ENCODE measurements at places on chromosomes 3 and 15.

- no peak for DNase-seq
Measured at GRCh38 chr15:101052681-101053121, 133.5 kb downstream of the LRRK1 start.

DNA sequence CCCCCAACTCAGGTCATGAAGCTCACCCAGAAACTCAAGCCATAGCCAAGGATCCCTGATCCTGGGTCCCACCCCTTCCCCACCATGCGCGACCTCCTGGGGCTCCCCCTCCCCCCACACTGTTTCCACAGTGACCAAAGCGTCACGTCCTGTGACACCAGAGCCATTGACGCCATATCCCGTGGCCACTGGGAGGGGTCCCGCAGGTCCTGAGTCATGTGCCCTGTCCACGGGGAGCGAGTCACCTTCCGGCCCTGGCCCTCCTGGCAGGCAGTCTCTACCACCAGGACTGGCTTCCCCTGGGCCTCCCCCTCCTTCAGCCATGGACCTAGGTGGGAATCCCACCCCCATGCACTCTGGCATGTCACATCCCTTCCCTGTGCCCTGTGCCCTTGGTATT, 15.6 kb downstream of the SEMA3F start:
- DNase-seq, result no peak

DNA sequence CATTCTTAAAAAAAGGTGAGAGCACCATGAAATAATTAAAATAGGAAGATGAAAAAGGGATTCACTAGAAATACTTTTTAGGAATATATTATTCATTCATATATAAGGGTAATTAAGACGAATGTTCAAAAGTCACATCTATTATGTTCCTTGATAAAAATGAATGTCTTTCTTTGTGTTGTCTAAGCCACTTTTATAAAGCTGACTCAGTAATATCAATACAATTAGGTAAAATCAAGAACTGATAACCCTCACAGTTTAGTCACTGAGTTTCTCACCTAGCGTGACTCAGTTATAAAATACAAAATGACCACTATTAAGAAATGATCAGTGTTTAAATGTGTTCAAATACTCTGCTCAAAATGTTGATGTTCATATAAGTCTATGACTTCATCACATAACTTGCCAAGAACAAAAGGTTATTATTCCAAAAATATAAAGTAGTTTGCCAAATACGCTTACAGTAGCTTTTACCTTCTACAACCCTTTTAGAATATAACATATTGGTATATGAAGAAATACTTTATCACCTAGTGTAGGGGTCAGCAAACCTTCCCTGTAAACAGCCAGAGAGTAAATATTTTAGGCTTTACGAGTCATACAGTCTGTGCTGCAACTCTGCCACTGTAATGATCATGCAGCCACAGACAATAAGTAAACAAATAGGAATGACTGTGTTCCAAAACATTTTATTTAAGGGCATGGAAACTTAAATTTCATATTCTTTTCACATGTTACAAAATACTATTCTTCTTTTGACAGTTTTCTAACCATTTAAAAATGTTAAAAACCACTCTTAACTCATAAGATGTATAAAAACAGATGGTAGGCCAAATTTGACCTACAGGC, 369.8 kb downstream of the TBC1D5 start:
- DNase-seq, result no peak

DNA sequence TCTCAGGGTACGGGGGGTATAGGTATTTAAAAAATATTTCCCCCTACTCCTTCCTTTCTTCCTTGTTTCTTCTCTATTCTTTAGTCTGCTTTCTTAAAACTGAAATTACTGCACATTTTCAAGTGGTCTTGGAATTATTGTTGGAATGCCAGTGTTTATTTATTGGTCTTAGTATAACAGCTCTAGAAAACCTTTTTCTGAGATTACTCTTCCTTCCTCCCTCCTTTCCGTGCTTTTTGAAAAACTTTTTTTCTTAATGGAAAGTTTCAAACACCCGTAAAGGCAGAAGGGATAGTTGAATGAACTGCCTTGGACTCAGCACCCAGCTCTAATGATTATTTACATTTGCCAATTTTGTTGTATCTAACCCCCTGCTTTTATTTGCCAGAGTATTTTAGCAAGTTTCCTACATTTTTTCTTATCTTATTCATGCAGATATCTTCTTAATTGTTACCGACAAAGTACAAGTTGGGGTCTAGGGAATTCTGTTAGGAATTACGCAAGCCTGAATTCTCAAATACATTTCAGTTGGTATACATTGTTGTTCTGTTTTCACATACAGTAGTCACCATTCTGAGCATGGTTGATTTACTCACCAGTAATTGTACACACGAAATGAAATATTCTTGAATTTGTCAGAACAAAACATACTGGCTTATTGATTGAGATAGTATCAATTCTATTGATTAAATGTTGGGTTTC, 36.2 kb downstream of the KAT2B start:
- no peak for DNase-seq

DNA sequence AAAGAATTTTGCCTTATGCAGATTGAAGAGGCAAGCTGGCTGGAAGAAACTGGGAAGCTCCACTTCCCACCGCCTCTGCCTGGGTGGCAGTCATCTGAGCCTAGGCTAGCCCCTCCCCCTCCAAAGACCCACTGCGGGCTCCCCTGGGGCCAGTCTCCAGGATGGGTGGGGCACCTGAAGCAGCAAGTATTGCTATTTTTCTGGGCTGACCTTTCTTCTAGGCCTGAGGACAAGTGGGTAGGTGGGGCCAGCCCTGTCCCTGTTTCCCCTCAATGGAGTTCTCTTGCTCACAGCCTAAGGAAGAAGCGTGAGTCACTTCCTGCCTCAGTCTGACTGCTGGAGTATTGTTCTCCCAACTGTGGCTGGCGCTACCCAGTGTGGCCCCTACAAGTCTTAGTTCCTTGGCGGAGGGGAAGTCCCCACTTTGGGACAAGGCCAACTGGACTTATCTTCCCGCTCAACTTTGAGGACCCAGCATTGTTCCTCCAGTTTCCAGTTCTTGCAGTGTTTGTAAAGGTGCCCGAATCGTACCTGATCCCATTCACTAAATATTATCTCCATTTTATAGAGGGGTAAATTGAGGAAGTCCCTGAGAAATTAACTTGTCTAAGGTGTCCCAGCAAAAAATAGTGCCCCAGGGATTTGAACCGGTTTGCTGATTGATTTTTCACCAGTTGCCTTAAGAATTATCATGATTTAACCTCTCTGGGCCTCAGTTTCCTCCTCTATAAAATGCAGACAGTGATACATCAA, 1.4 kb downstream of the FURIN start:
- peak; percentile 25 for DNase-seq

- no peak for DNase-seq
Measured at GRCh38 chr15:58985443-58985842, 2.0 kb upstream of the RNF111 start.

- no peak for DNase-seq
Measured at GRCh38 chr3:32778389-32778788, 39.4 kb upstream of the TRIM71 start.

DNA sequence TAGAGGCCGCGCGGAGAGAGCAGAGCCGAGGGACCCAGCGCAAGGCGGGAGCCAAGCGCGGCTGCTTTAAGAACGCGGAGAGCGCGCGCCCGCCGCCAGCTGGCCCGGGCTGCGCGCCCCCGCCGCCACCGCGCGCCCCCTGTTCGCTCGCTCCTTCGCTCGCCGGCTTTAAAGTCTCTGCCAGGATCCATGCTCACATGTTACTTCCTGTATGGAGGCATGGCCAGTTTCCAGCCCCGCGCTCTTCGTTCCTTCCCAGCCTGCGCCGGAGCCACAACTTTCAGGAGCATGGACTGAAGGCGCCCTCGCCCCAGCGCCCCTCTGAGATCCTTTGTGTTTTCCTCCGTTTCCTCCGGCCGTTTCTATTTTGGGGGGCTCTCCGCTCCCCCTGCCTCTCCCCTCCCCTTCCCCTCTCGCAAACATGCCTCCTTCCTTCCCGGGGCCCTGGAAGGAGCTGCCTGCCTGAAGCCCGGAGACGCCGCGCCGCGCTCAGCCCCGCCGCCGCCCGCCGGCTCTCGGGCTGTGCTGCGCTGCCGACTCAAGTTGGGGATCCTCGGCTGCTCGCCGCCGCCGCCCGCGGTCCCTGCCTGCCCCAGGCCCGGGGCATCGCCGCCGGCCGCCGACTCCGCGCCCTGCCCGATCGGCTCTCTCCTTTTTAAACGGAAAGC, at the start of gene PTPRG:
Gene PTPRG (plus strand): TSS at position 198 of the 668 bp plus-strand sequence. CDS start 717 bp downstream, outside the sequence.
- no peak for DNase-seq

DNA sequence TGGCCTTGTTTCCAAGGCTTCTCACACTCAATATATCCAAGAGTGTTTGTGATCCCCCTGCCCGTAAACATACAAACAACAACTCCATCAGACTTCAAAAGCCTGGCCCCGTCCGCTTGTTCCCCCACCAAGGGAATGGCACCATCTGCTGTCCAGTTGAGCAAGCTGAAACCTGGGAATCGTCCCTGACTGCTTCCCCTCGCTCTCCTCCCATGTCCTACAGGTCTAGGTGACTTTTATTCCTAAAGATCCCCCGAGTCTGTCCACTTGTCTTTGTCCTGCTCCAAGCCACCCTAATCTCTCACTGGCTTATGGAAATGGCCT, 27.9 kb upstream of the FAM174B start:
- DNase-seq, result no peak

- DNase-seq, result no peak
Measured at GRCh38 chr3:16382845-16383244, 117.8 kb downstream of the OXNAD1 start.

DNA sequence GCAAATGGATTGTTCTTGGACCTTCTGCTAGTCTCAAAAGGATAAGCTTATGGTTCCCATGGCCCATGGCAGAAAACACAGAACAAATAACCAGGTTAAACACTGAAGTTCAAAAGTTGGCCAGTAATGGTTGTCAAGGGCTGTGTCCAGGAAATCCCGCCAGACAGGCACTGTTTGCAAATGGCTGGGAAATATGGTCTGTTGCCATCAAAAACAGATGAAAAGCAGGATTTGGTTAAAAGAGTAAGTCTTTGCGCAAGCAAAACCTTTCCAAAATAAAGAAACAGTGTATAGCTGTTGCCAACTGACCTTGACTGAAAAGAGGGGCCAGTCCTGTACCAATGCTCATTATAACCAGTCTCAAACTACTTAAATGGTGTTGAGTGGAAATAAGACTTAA, 58.6 kb downstream of the WWTR1 start:
- no peak for DNase-seq

DNA sequence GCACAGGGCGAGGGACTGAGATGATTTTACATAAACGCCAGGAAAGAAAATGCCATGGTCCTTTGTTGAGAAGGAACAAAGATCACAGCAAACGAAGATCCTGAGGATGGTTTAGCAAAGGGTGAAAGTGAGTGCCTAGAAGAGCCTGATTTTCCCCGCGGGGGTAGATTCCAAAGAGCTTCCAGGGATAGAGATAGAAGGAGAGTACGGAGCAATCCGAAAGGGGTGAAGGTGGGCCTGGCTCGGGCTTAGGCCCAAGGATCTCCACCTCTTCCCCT, 977 bp downstream of the CDC25A start:
- no peak for DNase-seq

- no peak for DNase-seq
Measured at GRCh38 chr3:184133840-184134745, 1.1 kb upstream of the EIF2B5 start.
